ENCODE measurements at places on chromosomes 16 and 17.

- ATAC-seq, result no peak
Measured at GRCh38 chr16:9115277-9115676, 23.8 kb downstream of the HAPSTR1 start.

GRCh38 chr16:86578611-86579267, 390 bp downstream of the FOXL1 start:
- ATAC-seq, result no peak

DNA sequence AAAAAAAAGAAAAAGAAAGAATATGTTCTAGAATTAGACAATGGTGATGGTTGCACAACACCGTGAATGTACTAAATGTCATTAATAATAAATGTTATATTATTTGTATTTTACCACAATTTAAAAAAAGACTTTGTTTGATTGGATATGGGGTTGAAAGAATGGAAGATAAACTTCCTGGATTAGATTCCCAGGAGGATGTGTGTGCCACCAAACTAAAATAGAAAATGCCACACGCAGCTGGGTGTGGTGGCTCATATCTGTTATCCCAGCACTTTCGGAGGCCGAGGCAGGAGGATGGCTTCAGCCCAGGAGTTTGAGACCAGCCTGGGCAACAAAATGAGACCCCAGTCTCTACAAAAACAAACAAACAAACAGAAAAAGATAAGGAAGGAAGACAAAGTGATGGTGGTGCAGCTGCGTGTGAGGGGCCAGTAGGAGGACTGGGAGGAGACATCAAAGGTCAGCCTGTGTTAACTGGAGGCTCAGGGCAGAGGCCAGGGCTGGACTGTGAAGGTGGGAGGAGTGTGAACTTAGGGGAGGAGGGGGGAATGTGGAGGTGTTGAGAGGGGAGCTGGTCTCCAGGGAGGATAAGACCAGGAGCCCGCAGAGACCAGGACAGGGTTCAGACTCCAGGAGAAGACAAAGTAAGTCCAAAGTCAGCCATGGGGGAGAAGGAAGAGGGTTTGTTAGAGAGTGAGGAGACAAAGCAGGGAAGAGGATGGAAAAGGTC, 4.1 kb downstream of the PECAM1 start:
- ATAC-seq, result no peak

- ATAC-seq, result no peak
Measured at GRCh38 chr16:53984936-53985335, 281.0 kb downstream of the FTO start.

DNA sequence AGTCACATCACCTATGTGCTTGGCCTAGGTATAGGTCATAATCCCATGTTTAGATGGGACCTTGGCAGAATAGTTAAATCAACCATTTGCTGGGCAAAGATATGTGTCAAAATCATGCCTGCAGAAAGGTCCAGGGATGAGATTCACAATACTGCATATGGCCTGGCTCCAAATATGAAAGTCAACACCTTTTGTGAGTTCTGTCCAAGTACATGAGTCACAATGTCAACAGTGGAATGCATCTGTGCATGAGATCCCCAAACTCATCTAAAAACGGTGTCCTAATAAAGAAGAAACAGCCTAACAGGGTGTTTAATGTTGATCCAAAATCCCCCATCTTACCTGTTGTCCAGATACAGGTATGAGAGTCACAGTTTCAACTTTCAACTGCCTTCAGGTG, 1847.5 kb downstream of the TP53TG3F start:
- ATAC-seq, result no peak

DNA sequence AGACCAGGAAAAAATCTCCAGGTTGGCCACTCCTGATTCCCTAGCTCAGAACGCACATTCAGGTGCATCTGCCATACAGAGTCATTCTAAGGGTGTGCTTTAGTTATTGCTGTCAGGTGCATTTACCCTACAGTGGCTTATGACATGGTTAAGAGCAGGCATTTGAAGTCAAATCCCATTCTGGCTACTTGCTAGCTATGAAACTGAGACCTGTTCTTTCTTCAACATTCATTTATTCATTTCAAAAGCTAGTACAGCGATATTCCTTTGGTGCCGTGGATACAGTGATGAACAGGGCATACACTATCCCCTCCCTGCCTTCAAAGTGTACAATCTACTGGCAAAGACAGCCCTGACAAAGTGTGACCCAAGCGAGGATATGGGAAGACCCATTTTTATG, 508.3 kb downstream of the NPIPA7 start:
- ATAC-seq, result no peak

DNA sequence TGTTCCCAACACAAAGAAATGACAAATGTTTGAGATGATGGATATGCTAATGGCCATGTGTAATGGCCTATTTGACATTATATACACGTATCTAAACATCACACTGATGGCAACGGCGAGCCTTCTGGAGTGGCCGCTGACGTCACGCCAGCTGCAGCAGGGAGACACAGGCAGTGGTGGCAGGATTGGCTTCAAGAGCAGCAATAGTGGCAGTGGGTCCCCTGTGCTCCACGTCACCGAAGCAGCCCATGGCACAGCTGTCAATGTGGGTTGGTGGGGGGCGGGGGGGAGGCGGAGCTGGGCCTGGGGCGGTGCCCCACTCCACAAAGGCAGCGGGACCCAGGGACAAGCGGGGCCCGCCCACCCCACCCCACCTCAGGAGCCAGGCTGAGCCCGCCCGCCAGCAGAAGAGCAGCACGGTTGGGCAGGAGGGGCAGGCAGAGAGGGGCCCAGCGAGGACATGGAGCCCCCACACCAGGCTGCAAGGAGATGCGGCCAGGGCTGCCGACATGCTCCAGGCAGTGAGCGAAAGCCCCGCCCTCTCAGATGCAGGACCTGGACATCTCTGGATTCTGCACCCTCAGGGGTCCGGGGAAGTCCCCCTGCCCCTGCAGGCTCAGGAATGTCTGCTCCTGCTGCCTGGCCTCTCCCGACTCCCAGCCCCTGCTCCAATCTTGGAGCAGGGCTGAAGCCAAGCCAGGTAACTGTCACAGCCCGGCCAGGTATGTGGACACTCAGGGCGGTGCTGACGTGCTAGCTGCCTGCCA, 64.6 kb downstream of the USP32 start:
- ATAC-seq, result no peak

GRCh38 chr17:43457362-43457692, 26.4 kb upstream of the DHX8 start:
- ATAC-seq, result no peak

DNA sequence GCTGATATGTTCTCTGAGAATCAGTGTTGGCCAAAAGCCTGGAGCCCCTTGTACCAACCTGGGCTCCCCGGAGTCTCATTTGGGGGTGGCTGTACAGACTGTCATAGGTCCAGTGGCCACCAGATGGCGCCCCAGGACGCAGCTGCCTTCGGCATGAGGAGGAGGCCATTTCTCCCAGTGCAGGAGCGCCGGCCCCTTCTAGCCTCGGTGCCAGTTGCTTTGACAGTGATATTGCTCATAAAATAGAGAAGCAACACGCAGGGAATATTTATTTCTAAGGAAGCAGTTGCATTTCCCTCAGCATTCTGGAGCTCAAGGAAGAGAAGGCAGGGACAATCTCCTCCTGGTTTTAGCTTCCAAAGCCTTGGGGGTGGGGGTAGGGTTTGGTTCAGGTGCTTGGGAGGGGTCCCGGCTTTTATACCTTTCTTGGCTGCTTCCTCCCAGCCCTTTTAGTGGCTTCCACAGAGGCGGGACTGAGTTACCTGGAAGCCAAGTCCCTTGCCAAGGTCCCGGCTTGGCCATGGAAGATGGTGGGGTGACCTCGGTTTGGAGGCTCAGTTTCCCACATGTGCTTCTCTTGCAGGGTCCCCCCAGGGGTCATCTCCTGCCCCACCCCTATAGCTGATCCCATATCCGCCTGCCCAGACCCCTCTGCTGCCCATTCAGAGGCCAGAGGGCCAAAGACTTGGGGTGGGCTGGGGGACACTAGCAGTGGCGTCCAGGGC, 117.8 kb upstream of the CDC42EP4 start:
- peak; percentile 88 for ATAC-seq

DNA sequence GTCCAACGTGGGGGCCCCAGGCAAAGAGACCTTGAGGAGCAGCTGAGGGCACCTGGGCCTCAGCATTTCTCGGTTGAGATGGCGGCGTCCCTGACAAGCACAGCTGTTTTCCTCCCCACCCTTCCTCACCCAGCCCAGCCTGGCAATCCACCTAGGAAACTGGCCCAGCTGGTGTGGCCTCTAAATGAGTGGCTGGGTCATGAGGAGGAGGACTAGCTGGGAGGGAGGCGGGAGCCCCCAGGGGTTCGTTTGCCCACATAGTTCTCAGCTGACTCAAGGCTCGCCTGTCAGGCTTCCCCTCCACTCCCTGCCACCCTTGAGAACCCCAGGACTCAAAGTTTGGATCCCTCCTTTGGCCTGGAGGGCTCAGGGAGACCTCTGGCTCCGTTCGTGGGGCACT, 5.9 kb downstream of the RNF222 start:
- ATAC-seq, result no peak

GRCh38 chr16:50925758-50926357, 184.0 kb downstream of the CYLD start:
- no peak for ATAC-seq

- no peak for ATAC-seq
Measured at GRCh38 chr17:56983366-56983765, 5.4 kb downstream of the SCPEP1 start.

DNA sequence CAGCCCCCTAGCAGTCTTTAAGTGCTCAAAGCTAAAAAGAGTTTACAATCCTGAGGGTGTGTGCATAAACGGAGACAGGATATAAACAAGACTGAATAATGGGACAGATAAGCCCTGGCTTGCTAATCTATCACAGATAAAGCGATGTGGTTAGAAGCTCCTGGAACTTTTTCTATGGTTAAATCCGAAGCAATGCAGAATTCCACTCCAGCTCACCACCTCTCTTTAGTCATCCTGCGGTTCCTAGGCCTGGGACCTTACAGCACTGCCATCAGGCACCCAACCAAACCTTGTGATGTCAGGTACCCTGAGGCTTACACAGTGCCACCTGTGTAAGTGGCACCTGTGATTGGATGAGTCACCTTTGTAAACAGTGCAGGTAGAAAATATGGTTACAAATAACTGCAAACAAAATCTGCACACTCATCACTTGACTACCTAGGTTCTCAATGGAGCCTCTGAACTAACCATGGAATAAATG, 31.5 kb upstream of the B4GALNT2 start:
- no peak for ATAC-seq

DNA sequence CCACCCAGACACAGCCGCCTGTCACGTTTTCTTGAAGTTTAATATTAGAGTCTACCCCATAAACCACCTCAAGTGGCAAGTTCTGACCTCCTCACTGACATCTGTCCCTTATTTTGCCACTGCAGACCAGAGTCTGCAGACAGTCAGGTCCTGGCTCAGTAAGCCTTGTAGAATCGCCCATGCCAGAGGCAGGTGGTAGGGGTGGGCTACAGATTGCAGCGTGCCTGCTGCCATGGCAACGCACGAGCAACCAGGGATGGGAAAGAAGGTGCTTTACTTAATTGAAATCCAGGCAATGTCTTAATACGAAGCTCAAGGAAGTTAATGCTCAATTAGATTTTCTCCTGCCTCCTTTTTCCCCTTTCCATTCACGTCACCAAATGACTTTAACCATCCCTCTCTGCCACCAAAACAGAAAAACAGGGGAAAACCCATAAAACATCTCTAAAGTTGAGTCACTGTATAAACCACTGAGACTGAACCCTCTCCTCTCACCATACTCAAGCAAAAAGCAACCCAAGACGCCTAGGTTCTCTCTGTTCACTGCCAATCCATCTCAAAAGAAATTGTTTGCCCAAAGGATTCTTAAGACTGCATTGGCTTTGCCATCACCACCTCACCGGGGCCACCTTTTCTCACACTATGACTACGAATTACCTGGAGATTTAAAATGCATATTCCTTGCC, 228.8 kb downstream of the SLC39A11 start:
- no peak for ATAC-seq

DNA sequence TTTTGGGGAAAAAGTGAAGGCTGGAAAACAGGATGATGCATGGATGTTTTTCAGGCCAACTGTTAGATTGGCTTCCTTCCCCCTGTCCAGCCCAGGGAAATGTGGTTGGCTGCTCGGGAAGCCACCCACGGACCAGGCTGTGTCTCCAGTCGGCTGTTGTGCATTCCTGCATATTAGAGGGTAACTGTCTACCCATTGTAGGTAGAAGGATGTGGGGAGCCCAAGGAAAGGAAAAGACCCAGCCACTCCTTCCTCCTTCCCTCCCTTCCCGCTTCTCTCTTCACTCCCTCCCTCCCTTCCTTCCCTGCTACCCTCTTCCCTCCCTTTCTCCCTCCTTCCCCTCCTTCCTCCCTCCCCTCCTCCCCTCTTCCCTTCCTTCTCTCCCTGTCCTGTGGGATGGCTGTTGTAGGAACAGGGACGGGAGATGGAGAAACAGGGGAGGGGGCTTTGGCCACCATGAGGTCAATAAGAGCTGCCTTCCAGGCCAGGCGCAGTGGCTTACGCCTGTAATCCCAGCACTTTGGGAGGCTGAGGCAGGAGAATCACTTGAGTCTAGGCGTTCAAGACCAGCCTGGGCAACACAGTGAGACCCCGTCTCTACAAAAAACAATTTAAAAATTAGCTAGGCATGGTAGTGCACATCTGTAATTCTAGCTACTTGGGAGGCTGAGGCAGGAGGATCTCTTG, 16.9 kb downstream of the SYT17 start:
- ATAC-seq, result no peak

DNA sequence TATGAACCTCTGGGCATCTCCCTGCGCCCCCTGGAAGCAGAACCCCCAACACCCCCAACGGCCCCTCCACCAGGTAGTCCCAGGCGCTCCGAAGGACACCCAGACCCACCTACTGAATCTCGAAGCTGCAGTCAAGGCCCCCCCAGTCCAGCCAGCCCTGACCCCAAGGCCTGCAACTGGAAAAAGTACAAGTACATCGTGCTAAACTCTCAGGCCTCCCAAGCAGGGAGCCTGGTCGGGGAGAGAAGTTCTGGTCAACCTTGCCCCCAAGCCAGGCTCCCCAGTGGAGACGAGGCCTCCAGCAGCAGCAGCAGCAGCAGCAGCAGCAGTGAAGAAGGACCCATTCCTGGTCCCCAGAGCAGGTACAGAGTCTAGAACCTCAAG, 1.5 kb downstream of the BCL6B start:
- no peak for ATAC-seq

- no peak for ATAC-seq
Measured at GRCh38 chr16:66572356-66572755, 6.1 kb downstream of the CMTM1 start.

GRCh38 chr17:8121407-8121680, 2.6 kb downstream of the HES7 start:
- no peak for ATAC-seq

DNA sequence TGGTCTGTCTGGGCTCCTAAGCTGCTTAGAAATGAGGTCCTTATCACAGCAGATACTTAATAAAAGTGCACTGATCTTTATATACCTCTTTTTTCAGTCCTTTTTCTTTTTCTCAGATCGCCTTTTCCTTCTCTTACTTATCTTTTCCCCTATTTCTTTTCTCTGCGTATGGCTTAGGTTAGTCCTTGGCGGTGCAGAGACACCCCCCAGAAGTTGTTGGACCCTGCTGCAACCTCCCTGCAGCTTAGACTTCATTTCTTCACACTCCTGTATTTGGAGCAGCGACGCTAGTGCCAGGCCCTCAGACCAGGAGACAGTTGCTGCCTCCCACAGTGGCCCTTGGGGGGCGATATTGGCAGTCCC, 67.6 kb downstream of the CENPV start:
- ATAC-seq, result no peak

Measured in gastroesophageal sphincter (tissue), 4 donors.